ENCODE measurements at places on chromosomes 5 and 9. TPM values are rescaled to one million over a fixed set of nuclear protein-coding genes. Genes with fewer than 3 reads are reported as not detected.

- no peak overlapping the region for H3K4me3 ChIP-seq
- no peak for DNase-seq
- no peaks in the 10 kb centered on the region for H3K36me3 ChIP-seq
- no peak overlapping the region for H3K27ac ChIP-seq
- no peaks in the 10 kb centered on the region for H3K27me3 ChIP-seq
Measured at GRCh38 chr9:92026206-92027002, 76.4 kb upstream of the ROR2 start.

DNA sequence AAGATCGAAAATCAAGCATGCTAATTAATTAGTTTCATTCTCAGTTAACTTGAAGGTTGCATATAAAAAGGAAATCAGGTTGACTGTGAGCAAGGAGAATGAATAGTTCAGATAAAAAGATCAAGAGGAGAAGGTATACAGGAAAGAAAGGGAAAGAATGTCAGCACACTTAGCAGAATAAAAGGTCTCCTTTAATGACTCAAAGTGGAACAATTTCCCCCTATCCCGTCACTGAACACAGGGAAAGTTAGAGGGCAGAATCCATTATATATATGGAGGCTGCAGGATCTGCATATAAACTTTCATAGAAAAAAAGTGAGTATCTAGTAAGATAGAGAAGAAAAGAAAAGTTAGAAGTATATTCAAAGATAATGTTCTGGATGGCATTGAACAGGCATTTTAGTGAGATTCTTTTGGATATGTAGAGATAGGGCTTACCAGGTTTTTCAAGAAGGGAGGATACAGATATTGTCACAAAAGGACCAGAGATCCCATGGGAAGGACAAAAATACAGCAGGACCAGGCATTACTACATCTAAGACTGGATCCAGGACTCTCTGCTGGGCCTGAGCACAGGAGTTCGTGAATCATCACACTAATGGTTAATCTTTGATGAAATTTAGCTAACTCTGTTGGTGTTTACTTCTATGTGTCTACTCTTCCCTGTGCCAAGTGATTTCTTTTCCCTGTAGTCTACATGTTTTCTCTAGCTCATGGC, 988.2 kb upstream of the ARRDC3 start:
- H3K4me1 ChIP-seq, result no peaks in the 10 kb centered on the region
- DNase-seq, result no peak
- no peak overlapping the region for H3K4me3 ChIP-seq
- H3K36me3 ChIP-seq, result no peaks in the 10 kb centered on the region
- no peak overlapping the region for H3K27ac ChIP-seq

- H3K27ac ChIP-seq, result no peak overlapping the region
- DNase-seq, result no peak
- H3K4me1 ChIP-seq, result no peaks in the 10 kb centered on the region
- no peaks in the 10 kb centered on the region for H3K36me3 ChIP-seq
Measured at GRCh38 chr5:60470881-60471280, 229.1 kb downstream of the DEPDC1B start.

DNA sequence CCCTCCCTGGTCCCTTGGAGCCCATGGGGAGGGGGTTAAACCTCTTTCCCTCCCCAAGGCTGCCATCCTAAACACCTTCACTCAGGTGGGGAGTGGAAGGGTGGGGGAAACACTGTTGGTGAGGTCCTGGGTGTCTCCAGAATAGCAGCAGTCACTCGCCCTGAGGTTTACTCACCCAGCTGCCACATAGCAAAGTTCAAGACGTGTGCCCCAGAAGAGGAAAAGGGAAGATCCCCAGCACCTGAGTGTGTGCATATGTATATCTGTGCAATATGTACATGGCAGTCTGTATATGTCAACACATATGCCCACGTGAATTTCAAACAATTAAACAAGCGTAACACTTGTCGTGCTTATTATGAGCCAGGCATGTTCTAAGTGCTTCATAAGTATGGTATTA, 31.3 kb upstream of the SMU1 start:
- DNase-seq, result no peak
- H3K27me3 ChIP-seq, result no peaks in the 10 kb centered on the region
- H3K4me3 ChIP-seq, result no peak overlapping the region
- no peaks in the 10 kb centered on the region for H3K4me1 ChIP-seq

SLC46A2 gene
- total RNA-seq, result not detected

ANGPTL2 gene
- 15.1 TPM for total RNA-seq
